ENCODE measurements at places on chromosomes 6 and 20.

DNA sequence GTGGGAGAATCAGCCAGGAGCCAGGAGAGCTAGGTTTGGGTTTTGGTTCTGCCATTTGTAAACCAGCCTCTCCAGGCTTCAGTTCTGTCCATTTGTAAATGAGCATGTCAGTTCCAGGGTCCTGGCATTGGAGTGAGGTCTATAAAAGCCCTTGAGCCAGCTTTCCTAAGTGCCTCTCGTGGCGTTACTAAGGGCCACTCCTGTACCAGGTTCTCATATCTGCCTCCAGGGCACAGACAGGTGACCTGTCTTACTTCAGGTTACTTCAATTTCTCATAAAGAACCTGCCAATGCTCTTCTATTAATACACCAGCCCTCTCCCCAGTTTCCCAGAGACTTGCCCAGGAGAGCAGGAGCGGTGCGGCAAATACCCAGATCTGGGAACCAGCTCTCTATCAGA lies 101.9 kb downstream of the VEGFA start:
- no peak for DNase-seq

GRCh38 chr6:125571207-125571755 lies 178.2 kb upstream of the HEY2 start:
- DNase-seq: no peak

DNA sequence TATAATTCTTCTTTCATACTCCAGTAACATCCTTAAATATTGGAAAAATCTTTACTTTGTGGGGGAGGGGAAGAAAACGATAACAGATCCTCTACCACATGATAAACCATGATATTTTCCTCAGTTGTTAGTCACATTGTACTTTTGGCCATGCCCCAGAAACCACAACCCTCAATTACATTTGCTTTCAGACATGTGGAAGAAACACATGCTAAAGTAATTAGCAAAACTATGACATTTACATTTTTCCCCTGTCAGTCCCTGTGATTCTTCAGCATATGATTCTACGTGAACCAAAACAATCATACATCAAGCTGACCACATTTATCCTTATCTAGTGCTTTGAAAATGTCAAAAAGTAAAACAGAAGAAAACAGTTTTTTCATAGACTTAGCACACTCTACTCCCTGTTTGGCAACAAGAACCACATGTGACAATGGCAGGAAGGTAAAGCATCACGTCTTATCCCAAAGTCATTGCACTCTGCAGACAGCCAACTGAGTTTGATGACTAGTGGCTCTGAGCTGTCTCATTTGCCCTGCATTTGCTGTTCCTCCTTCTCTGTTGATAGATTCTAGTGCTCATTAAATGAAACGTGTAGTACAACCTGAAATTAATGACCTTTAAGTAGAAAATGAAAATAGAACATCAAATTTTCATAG lies 505.8 kb upstream of the MARCKS start:
- no peak for DNase-seq

DNA sequence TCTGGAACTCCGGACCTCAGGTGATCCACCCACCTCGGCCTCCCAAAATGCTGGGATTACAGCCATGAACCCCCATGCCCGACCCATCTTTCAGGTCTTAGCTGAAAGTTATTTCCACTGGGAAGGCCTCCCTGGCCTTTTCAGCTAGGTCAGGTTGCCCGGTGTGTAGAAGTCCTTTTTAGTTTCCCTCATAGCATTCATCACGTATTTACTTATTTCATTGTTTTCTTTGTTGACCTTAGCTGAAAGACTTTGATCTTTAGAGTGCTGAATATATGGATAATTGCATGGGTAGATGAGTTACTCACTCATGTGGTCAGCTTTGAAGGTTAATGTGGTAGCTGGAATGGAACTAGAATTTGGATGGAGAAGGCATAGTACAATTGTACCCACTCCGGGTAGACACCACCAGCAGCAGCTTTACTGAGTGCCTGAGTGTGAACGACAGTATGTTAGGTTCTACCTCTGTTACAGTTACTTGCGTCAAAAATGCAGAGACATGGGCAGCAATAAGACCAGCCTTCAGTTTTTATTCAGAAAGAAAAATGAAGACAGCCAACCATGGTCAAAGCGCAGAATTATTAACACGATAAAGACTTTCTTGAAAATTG lies 9.1 kb downstream of the KIZ start:
- DNase-seq: no peak

GRCh38 chr20:21101932-21102575 lies 4.1 kb downstream of the LINC00237 start:
- no peak for DNase-seq

DNA sequence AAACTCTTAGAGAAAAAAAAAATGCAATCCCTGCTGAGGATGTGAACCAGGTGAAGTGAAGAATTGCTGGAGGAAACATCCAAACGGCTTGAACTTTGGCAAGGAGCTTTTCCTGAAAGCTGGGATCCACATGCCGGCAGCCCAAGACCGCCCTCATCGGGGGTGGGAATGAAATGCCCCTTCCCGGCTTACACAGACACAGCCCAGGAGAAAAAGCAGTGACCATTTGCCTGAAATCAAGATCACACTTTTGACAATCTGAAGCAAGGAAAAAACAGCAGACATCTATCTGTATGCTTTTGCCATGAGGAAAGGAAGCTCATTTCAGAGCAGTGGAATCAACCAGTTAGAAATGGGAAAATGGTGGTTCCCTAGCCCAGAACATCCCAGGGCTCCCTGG lies 254.5 kb downstream of the TAF4 start:
- no peak for DNase-seq

DNA sequence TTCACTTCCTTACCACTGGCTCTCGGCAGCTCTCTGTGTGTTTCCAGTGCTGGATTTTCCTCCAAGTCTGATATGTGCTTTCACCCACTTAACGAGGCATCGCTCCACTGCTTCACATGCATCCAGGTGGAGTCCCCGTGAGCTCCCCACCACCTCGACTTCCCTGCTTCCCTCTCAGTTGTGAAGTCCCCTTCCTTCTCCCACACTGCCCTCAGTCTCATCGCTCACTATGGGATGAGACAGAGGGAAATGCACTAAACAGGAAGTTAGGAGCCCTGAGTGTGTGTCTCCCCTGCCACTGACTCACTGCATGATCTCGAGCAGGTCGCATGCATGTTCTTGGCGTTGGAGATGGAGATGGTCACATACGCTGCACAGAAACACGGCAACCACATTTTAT lies 84.0 kb downstream of the MTHFD1L start:
- no peak for DNase-seq

DNA sequence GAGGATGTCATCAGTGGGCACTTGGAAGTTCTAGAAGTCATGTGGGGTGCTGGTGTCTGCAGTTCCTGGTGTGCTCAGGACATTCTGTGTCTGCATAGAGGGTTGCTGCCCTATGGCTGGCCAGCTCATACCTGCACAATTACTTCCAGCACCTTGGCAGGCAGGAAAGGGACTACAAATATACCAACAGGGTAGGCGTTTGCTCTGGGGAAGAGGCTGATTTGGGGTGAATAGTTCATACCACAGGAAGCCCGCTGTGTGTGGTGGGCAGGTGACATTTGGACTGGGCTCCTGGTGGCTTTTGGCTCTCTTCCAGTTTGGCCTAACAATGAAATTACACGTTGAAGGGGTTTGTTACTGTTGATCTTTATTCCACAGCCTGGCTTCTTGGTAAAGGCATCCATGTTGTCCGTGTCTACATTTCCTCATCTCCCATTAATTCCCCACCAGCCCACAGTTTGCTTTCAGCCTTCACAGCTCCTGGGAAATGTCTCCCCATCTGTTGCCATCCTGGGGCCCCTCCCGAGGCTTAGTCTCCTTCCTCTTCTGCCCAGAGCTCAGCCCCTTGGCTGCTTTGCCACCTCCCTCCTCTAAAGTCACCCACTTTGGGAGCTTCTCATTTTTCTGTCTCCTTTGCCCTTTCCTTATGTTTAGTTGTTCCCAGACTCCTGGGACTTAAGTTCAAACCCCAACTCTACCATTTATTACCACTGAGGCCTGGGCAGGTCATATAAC lies 88.1 kb downstream of the RSPH3 start:
- no peak for DNase-seq

DNA sequence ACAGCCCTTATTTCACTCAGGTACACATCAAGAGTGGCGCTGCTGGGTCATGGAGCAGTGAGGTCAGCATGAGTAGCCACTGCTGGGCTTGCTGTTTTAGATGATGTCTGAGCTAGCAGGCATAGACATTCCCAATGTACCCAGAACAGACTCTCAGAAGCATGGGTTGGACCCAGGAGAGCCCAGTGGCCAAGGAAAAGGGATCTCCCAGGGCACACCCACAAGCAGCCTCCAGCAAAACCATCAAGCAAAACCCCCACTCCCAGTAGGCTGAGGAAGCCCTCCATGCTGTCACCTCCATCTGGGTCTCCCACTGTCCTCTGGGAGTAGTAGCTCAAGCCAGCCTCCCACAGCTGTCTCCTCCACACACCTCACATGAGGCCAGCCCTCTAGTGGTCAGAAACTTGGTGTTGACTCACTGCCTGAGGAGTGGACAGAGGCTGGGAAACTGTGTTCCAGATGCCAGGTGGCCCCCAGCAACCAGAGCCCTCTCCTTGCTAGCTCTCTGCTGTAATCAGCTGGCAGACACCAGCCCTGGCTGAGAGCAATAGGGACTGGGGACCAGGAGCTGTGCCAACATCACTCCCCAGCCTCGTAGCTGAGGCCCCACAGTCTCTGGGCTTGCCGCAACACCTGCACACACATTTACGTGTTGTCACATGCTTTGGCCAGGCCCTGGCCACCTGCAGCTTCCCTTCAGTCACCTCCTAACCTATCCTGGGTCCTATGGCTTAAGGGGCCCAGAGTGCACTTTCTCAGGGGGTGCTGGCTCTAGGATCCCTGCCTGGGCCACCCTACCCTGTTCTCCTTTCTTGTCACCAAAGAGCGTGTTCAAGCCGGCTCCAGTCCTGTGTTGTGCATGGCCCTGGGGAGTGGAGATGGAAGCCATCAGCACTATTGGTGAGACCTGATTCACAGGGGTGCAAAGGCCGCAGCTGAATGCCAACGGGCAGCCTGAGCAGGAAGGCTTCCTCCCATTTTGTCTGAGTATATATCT lies 1.9 kb upstream of the AP5S1 start:
- peak; percentile 96 for DNase-seq

DNA sequence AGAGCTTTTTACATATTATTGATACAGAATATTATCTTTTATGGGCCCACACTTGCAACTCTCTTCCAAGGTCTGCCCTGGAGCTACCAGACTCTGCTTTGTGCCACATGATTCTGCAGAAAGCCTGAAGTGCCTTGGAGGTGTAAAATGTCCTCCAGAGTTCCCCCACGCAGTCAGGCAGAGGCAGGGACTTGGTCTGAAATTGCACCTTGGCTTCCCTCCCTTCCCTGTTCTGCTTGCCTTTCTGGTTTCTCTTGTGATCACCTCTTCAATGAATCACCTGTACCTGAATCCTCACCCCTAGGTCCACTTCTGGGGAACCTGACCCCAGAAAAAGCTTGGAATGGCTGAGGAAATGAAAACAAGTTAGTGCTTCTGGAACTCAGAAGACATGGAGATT lies 43.0 kb upstream of the TGM2 start:
- DNase-seq: no peak

DNA sequence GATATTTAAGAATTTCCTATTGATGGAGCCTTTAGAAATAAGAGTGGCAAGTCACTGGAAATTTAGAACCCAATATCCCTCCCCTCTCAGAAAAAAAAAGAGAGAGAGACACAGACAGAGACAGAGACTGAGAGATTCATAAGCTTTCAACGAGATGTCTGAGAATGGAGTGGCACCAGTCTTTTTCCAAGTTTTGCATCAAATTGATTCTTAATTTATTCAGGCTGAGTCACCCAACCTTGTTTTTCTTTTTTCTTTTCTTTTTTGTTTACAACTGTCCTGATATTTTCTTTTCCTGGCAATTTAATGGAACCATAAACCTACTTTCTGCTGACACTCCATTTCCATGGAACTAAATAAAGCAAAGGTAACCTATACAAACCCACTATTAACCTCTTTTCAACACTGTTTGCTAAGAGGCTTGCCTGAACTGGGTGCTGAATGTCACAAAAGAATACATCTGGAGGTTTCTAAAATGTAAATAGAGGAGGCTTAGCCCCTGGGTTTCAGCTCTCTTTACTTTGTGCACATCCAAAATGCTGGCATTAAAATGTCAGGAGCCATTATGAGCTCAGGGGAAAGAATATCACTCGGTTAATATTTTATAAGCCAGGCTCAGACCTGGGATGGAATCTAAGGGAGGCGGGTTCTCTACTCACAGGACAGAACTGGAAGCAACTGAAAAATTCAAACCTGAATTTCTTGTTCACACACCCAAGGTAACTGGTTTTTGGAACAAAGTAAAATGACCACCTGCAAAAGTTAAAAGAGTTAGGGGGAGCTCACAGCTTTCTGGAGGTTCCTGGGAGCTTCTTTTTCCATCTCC lies 100.8 kb downstream of the BFSP1 start:
- DNase-seq: no peak

GRCh38 chr6:119821380-119821779 lies 471.8 kb upstream of the MAN1A1 start:
- DNase-seq: no peak

GRCh38 chr20:52064931-52065330 lies 126.6 kb downstream of the ZFP64 start:
- DNase-seq: no peak

DNA sequence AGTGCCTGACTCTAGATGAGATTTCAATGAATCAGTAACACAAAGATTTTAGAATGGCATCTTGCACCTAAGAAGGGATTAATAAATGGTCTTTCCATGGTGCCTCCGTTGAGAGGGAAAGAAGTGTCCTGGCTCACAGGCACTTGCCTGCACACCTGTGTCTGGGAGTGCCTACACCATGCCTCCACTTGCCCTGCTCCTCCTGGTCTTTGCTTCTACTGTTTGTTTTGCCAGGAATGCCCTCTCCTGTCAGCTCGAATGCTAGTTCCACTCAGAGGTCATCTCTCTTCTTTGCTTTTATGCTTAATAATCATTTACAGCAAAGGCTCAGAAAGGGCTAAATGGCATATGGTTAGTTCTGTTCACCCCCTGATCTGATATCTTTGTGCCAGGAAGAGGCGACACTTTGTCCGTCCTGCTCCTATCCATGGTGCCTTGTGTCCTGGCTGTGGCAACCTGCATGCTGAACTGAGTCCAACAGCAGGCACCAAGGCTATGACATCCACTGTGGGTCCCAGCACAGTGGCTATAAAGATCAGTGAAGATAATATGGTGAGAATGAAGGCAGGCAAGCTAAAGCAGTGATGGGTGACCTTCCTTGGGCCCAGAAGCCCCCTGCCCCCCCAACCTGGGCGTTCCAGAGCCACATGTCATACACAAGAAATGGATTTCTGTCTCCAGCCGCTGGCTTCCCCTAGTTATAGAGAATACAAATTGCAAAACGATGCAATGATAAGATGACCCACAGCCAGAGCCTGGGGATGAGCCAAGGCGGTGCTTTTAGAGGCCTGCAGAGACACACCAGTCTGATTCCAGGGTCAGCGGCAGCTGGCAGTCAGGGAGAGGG lies 1.4 kb downstream of the C6orf132 start:
- DNase-seq: peak; percentile 80
